ENCODE measurements at places on chromosomes 3 and 15.

GRCh38 chr15:68465861-68466560 is 34.0 kb upstream of the ITGA11 start:
- DNase-seq: no peak

DNA sequence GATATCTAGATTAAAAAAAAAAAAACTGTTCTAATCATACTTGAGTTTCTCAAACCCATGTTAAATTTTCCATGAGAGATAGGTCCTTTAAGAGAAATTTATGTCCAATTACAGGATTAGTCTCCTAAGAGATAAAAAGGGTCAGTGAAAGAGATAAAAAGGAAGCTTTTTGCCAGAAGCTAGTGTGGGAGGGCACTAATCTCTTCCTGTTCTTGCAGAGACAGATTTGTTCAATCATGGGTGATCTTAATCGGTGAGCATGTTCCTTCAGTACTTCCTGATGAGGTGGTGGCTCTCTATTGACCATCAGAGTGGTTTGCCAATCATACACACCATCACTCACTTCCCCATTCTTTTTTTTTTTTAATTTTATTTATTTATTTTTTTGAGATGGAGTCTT is 16.9 kb upstream of the LPP start:
- no peak for DNase-seq

- no peak for DNase-seq
These were observed 45.1 kb downstream of the CTDSPL start for GRCh38 chr3:37906734-37907282.

GRCh38 chr3:188197388-188197847 is 43.5 kb downstream of the LPP start:
- DNase-seq: no peak

DNA sequence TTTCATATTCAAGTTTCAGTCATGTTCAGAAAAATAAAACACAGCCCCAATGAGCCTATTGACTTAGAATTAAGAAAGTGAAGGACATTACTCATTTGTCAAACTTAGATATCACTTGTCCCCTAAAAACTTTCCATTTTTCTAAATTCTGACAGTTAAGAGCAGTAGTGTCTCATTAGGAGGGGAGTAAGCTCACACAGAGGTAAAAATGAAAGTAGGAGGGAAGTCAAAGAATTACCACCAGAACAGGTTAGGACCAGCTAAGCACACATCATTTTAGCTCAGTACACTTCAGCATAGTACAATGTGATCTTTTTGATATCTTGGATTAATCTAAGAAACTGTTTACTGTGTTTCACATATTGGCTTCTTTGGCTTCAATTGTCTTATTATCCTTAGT is 64.3 kb downstream of the OSTN start:
- no peak for DNase-seq

GRCh38 chr15:96324192-96324895 is 6.2 kb upstream of the NR2F2 start:
- no peak for DNase-seq

DNA sequence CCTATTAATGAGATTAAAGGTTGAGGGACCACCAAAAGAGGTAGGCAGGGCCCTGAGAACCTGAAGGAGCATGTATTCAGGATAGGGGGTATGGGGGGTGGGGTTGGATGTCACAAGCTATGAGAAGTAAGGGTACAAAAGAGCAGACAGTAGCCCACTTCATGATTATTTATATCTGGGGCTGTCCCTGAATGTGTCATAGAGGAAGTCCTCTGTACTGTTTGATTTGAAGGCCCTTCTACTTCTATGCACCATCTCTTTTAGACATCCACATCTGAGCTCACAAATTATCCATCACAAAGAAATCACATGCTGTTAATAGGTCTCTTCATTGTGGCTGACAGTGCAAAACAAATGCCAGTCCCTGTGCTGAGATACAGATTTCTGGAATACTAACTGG is 68.6 kb downstream of the FHIT start:
- no peak for DNase-seq

DNA sequence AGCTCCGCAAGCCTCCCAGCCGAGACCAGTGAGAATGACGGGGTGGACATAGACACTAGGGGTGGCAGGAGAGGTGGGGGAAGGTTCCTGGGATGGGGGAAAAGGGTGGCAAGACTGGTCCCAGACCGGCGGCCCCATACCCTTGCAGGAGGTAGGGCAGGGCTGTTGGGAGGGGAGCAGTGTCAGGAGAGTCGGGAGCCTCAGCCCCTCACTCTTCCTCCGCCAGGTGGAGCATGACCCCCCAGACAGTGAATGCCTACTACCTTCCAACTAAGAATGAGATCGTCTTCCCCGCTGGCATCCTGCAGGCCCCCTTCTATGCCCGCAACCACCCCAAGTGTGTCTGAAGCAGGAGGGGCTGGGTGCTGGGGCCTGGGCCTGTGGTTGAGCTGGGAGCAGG is 8.7 kb upstream of the PSMD2 start:
- DNase-seq: no peak

- no peak for DNase-seq
These were observed 152.6 kb upstream of the GBE1 start for GRCh38 chr3:81913886-81914663.

DNA sequence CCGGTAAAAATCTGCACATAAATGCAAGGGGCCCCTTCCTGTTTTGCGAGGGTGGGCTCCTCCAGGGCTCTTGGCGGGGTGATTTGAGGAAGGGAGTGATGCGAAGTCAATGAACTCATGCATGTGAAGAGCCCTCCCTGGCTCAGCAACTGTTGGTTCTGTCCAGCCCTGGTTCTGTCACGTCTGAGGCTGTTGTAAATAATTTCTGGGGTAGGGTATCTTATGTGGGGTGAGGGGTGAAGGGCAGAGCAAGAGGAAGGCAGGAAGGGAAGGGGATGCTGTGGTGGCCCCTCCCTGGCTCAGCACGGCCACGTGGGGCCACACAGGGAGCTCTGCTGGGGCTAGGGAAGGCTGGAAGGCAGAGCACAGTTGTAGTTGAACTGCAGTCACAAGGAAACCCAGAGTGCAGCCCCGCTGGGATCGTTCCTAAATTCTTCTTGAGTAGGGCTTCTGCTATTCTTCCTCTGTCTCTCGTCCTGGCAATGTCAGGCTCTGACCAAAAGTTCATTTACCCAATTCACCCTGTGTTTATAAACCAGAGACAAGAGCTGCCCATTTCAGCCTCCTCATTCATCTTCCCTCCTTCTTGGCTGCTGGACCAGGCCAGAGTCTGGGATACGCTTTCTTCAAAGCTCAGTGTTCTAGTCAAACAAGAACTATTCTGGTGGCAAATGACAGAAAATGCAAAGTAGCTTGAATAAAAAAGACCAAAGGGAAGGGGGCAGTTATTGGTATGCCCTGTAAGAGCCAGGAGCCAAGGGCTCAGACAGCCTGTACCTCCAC is 14.8 kb upstream of the TOPBP1 start:
- no peak for DNase-seq

- DNase-seq: no peak
These were observed 6.1 kb upstream of the SLC25A38 start for GRCh38 chr3:39376959-39377634.

DNA sequence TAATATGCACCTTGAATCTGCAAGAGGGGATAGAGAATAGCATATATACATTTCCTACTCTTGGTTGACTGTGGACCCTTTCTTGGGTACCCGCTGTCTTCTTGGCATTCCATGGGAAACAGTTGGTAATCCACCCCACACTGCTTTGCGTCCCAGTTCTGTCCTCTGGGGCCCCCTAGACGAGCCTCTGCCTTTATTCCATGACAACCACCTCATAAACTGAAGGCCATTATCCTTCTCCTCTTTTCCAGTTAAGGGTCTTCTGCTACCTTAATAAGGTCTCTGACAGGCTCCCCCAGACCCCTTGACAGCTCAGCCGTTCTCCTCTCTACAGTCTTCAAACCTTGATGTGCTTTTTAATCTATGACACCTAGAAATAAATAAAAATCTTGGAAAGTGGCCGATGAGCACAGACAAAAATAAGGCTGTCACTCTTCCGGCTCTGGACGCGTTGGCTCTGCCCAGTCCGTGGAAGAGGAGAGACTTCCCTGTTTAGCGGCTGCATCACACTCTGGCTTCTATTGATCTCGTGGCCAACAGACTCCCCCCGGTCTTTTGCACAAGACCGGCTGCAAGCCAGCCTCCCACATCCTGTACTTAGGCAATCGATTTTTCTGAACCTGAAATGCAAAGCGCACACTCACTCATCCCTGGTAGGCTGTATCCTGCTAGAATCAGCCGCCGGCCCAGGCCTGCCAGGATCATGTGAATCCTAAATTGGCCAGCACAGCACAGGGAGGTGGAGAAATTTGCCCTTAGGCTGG is 251.0 kb upstream of the TLE3 start:
- peak; percentile 69 for DNase-seq

- DNase-seq: no peak
These were observed 12.0 kb upstream of the PAQR9 start for GRCh38 chr3:142975316-142975995.

DNA sequence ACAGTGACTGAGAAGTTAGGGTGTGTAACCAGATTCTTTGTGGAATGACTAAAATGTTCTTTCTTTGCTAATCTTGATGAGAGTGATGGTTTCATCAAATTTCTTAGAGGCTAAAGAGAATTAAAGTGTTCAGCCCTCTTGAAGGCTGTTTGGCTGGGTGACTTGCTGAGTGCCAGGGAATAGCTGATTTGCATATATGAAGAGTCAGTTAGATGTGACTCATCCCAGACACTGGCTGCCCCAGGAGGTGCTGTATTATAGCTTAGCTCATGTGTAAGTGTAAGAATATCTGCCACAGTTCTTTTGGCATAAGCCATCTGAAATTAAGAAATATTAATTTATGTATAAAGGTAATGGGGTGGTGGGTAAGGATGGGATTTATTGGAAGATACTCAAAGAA is 535.1 kb downstream of the NLGN1 start:
- peak; percentile 34 for DNase-seq

- DNase-seq: no peak
These were observed 122.0 kb upstream of the ALDH1A3 start for GRCh38 chr15:100757661-100758060.

GRCh38 chr3:100264242-100264641 is 3.5 kb downstream of the TBC1D23 start:
- no peak for DNase-seq

DNA sequence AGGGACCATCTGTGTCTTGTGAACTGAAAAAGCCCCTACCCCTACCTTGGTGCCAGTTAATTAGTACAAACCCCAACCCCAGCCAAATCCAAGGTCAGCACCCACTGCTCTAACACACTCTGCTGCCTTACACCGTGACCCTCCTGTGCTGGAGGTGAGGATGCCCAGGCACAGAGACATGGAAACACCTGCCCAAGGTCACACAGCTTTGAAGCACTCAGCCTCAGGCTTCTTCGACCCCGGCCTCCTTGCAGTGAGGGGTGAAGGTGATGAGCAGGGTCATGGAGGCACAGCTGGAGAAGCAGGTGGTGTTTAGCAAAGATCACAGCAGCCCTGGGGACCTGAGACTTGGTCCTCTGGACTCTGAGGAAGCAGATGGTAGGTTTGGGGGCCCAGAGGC is 39.0 kb upstream of the SLC6A6 start:
- no peak for DNase-seq

- DNase-seq: no peak
These were observed 130.9 kb upstream of the ABI3BP start for GRCh38 chr3:101124125-101124524.

- no peak for DNase-seq
These were observed 359.3 kb downstream of the IGSF11 start for GRCh38 chr3:118675305-118675704.

GRCh38 chr3:106386050-106386449 is 517.2 kb upstream of the CBLB start:
- DNase-seq: no peak

- DNase-seq: no peak
These were observed 228.5 kb downstream of the ARPP21 start for GRCh38 chr3:35867791-35868190.

GRCh38 chr3:106204160-106204868 is 335.5 kb upstream of the CBLB start:
- DNase-seq: no peak

DNA sequence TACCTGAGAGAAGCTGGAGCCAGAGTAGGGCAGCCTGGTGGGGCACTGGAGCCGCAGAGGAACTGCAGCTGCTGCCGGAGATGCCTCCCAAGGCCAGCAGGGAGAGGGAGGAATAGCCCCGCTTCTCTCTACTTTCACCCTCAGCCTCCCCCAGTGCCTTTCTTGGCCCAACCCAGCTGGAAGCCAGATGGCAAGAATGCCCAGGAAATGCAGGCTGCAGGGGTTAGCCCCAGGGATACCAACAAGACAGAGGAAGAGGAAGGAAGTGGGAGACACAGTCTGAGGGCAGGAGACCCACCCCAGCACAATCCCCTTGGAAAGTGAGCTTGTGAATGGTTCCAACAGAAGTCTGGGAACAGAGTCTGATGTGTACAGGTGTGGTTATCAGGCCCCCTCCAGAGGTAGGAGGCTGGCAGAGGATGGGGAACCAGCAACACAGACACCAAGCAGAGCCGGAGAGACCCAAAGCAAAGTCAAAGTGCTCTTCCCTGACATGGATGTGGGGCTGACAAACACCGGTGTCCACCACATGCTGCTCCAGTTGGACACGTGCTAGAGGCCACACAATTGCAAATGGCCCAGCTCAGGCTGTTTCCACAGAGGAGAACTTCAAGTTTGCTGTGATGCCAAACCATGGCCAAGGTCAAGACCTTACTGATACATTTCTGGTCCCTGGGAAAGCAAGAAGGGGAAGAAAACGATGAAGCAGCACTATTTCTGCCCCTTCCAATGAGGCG is 418.8 kb upstream of the PROK2 start:
- no peak for DNase-seq

DNA sequence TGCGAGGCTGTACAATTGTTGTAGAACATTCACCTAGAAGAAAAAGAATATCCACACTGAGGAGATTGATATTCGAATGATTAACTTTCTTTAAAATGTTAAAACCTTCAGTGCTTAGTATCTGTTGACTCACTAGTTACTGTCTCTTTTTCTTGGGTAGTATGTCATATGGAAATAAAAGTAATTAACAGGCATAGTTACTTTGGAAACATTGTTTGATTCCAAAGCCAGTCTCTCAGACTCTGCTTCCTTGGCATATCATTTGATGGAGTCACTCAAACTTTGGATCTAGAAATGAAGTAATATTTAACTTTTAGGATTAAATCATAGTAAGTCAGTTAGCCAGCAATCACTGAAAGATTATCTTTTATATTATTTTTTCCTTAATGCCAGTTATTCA is 63.4 kb downstream of the MAP2K5 start:
- no peak for DNase-seq

GRCh38 chr3:192259661-192260060 is 467.7 kb downstream of the FGF12 start:
- DNase-seq: no peak

DNA sequence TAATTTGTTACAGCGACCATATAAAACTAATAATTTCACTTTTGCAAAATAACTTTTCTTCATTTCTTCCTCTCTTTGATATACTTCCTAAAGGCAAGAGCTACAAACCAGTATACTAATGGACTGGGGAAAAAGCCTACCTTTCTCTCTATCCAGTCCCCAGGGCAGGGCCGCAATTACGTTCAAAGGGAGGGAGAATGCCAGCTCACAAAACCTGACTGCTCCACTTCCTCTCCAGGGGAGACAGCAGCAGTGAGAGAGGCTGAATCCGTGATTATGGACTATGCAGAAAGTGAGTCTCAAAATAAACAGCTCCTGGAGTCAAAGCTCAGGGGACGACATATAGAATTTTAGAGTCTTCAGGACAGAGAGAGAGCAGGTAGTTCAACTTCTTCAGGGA is 126.9 kb upstream of the HES1 start:
- no peak for DNase-seq
